ENCODE measurements at places on chromosomes 7 and 10. TPM values are rescaled to one million over a fixed set of nuclear protein-coding genes. Genes with fewer than 3 reads are reported as not detected.

Gene TBATA
- total RNA-seq: not detected

DNA sequence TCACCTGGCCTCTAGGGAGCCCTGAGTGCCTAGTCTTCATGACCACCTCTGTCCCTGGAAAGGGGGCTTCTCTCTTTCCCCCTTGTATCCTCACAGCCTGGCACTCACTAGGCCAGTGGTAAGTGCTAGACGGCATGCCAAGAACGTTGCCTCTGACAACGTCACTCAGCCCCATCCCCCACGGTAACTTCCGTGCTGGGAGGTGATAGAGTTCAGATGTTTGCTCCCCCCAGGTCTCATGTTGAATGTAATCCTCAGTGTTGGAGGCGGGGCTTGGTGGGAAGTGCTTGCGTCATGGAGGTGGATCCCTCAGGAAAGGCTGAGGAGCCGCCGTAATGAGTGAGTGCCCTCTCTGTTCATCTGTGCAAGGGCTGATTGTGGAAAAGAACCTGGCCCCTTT lies 343.3 kb upstream of the MKI67 start:
- DNase-seq: no peak
- H3K4me1 ChIP-seq: no peaks in the 10 kb centered on the region
- no peak overlapping the region for H3K27ac ChIP-seq
- H3K4me3 ChIP-seq: no peak overlapping the region
- no peaks in the 10 kb centered on the region for H3K36me3 ChIP-seq
- no peaks in the 10 kb centered on the region for H3K27me3 ChIP-seq

GRCh38 chr10:131047501-131047900 lies 264.0 kb downstream of the TCERG1L start:
- DNase-seq: no peak
- H3K36me3 ChIP-seq: no peaks in the 10 kb centered on the region
- H3K27ac ChIP-seq: no peak overlapping the region
- H3K27me3 ChIP-seq: no peaks in the 10 kb centered on the region
- no peaks in the 10 kb centered on the region for H3K4me1 ChIP-seq

- no peak overlapping the region for H3K27ac ChIP-seq
- no peaks in the 10 kb centered on the region for H3K4me1 ChIP-seq
- H3K36me3 ChIP-seq: no peaks in the 10 kb centered on the region
- H3K4me3 ChIP-seq: no peak overlapping the region
- no peak for DNase-seq
- H3K27me3 ChIP-seq: no peaks in the 10 kb centered on the region
Measured at GRCh38 chr7:37494926-37495325, 46.3 kb upstream of the ELMO1 start.

DNA sequence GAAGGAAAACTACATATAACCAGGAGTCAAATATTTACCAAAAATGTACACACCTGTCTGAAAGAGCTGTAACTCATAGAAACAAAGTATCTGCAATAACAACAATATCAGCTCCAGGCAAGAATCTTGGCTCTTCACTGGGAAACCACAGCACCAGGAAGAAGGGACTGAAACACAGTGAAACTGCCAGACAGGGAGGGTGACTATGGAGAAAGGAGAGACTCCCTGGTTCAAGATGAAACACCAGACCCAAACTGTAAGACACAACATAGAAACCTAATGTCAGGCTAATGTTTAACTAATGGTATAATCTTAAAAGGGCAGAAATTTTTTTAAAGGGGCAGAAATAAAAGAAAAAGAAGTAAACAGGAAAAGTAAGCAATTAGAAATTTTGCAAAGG lies 11.5 kb upstream of the TAS2R39 start:
- H3K36me3 ChIP-seq: no peaks in the 10 kb centered on the region
- no peaks in the 10 kb centered on the region for H3K27me3 ChIP-seq
- H3K4me1 ChIP-seq: no peaks in the 10 kb centered on the region
- no peak for DNase-seq

Gene PPP1R9A
- total RNA-seq: 3.0 TPM

DNA sequence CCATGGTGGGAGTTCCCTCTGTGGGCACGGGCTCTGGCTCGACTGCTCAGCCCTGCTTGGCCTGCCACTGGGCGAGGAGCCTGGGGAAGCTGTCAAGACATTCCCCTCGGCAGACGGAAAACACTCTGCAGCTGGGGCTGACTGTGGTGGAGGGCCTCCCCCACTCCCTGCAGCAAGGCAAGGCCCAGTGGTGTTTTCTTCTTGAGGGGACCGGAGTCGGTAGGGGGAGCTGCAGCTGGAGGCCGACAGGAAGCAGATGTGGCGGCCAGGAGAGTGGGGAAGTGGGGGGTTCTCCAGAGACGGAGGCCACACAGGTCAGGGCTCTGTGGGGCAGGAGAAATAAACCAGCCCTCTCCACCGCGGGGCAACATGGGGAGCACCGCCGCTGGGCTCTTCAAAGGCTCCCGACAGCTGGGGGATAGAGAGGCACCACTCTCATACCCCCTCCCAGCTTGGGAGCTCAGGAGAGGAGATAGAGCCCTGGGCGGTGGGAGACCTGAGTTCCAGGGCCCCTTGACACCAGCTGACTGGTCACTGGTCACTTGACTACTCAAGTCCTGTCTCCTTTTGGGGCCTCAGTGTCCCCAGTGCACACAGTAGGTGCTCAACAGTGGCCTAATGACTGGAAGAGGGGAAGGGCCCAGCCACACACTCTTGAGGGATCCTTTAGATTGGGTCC lies 43.4 kb downstream of the PPIF start:
- H3K27ac ChIP-seq: no peak overlapping the region
- no peaks in the 10 kb centered on the region for H3K27me3 ChIP-seq
- H3K36me3 ChIP-seq: no peaks in the 10 kb centered on the region
- no peak for DNase-seq
- H3K4me3 ChIP-seq: no peak overlapping the region

DNA sequence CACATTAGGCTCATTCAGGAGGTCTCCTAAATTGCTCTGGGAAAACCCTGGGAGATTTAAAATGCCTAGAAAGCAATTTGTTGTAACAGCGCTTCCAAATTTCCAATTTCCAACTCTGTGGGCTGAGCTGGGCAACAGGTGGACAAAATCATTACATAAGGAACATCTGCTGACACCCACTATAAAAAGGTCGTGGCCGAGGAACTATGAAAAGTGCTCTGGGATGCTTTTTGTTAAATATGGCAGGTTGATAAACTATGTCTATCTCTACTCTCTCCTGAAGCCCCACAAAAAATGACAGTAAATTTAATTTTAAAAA lies 45.1 kb downstream of the ATXN7L1 start:
- no peak for DNase-seq
- no peaks in the 10 kb centered on the region for H3K27me3 ChIP-seq
- no peaks in the 10 kb centered on the region for H3K36me3 ChIP-seq
- peak overlapping the region; percentile 66 for H3K27ac ChIP-seq
- H3K4me3 ChIP-seq: no peak overlapping the region

- H3K27me3 ChIP-seq: no peaks in the 10 kb centered on the region
- no peaks in the 10 kb centered on the region for H3K36me3 ChIP-seq
- H3K4me3 ChIP-seq: no peak overlapping the region
- H3K27ac ChIP-seq: peak overlapping the region; percentile 24
Measured at GRCh38 chr10:90227786-90228185, 526.4 kb downstream of the KIF20B start.

DNA sequence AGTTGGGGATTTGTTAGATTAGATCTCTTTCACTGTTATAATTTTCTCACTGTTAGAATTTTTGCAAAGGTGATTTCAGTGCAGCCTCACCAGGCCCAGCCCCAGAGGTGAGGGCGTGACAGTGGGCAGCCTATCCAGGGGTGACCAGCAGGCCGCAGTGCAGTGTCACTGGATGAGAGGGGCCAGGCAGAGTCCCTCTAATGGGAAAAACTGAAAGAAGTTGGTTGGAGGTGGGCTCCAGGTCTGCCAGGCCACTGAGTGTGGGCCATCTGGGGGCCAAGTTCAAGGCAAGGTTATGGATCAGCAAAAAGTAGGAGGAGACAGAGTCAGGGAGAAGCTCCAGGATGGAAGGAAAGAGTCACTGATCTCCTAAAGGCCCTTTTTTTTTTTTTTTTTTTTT lies 90.5 kb upstream of the SDK1 start:
- no peaks in the 10 kb centered on the region for H3K4me1 ChIP-seq
- no peak for DNase-seq
- H3K27me3 ChIP-seq: no peaks in the 10 kb centered on the region
- no peak overlapping the region for H3K27ac ChIP-seq
- H3K4me3 ChIP-seq: no peak overlapping the region
